Activated T-helper 1 cell treated with Interleukin-2 at 50 U/mL for 16 hours (primary cell): ENCODE measurements at places on chromosomes 12 and 14.

GRCh38 chr12:41310367-41310766 lies 122.2 kb downstream of the PDZRN4 start:
- no peak for DNase-seq

DNA sequence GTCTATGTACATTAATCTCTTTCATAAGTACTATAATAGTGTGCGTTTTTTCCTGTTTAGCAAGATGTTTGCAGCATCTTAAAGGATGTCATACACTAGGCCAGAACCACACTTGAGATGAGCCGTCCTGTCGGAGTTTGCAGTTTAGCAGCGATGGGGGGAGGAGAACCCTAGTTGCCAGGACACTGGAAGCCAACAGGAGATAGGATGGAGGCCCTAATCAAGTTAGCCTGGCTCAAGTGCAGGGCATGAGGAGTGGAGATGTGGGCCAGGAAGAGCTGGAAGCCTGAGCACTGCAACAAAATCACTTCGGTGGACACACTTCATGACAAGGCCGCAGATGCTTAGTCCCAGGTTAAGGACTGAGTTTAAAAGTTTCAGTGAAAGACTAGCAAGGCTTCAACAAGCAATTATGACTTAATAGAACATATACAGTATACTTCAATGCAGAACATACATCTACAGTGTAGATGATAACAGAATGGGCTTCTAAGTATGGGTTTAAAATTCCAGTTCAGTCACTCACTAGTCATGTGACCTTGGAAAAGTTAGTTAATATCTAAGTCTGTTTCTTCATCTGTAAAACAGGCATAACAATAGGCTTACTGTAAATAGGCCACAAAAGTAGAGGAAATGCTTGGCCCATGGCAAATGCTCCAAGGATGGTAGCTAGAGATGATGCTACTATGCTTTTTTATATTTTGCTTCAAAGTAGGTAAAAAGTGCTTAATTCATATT lies 77.1 kb downstream of the PTPN21 start:
- no peak for DNase-seq

- DNase-seq, result no peak
Observed at GRCh38 chr14:101031721-101032120, 128.2 kb upstream of the RTL1 start.

DNA sequence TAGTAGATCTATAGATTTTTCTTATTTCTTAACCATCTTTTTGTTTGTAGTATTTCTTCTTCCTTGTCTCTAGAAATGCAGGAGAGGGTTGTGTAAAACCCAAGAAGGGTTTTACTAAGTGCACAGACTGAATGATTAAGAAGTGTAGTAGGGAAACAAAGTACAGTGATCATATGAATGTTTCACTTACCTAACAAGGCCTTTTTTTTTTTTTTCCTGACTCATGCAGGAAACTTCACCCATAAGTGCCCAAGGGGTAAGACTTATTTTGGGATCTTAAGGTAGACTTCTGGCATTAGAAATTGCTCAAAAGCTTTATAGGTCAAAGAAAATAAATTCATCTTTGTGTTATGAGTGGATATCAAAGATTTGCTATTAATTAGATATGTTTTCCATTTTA lies 10.2 kb downstream of the SCN8A start:
- DNase-seq, result no peak

DNA sequence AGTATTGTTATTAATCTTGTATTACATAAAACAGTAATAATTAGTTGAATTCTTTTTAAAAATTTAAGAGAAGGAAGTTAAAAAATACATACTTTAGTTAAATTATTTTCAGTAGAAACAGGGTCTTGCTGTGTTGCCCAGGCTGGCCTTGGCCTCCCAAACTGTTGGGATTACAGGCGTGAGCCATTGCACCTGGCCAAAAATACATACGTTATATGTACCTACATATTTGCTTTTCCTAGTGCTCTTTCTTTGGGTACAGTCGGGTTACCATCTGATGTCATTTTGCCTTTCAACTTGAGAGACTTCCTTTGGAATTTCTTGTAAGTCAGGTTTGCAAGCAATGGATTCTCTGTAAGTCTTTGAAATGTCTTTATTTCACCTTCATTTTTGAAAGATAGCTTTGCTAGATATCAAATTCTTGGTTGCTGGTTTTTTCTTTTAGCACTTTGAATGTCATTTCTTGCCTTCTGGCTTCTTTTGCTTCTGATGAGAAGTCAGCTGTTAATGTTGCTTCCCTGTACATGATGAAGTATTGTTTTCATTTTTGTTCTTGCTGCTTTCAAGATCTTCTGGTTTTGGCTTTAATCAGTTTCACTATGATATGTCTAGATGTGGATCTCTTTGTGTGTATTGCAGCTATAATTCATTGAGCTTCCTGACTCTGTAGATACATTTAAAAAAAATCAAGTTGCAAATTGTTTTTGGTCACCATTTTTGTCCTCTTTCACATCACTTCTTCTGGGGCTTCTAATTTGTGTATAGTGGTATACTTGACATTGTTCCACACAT lies 84.4 kb downstream of the SPATS2 start:
- DNase-seq, result no peak
